ENCODE measurements at places on chromosomes 12 and 14.

DNA sequence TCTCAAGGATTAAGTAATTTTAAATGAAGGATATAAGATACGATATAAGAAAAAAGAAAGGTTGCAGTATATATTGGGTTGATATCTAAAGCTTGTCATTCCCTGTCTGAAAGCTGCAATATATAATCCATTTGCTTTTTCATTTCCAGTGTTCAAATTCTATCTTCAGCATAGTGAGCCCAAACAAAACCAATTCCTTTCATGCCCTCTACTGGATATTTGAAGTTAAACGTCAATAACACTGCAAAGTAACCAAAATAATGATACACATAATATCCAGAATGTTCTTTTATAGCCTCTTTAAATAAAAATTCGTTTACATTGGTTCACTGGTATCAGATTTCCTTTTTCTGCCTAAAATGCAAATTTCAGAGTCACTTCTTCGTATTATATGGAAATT is 64.5 kb upstream of the DAAM1 start:
- no peak for DNase-seq

DNA sequence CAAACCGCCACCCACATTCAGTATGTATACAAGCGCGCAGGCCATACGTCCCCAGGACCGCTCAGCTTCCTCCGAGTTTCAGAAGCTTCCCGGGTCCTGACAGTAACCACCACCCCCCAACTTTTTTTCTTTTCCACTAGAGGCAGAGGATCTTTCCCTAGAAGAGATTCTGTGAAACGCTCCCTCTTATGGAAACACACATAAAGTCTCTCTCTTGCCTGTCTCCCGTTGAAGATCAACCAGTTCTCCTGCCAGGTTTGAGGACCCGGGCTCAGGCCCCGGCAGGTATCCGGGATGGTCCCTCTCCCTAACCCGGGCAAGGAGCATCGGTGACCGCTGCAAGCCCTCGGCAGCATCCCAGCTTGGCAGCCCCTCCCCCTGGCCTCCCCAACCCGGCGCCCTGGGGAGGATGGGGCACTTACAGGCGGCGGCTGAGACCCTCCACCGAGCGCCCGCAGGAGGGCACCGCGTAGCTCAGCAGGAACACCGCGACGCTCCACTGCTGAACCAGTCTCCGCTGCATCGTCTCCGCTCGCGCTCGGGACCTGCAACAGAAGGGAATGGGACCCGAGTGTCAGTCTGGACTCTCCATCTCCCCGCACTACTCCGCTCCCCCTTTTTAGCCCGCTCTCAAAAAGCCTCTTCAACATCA is 3.4 kb downstream of the PTHLH start:
- DNase-seq, result no peak

DNA sequence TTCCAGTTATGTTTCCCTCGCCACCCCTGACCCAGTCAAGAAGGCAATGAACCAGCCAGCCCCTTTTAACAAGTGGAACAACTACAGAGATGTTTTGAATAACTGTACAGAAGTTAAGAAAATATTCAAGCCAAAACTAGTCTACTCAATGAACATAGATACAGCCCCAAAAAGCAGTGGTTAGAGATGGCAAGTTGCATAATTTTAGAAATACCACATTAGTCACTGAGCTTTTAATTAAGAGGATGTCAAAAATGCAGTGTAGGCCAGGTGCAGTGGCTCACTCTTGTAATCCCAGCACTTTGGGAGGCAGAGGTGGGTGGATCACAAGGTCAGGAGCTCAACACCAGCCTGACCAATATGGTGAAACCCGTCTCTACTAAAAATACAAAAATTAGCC is 27.2 kb downstream of the PROX2 start:
- no peak for DNase-seq

GRCh38 chr12:121618659-121619233 is 7.6 kb upstream of the ORAI1 start:
- DNase-seq, result no peak

GRCh38 chr12:15044471-15044870 is 71.6 kb downstream of the PDE6H start:
- no peak for DNase-seq

DNA sequence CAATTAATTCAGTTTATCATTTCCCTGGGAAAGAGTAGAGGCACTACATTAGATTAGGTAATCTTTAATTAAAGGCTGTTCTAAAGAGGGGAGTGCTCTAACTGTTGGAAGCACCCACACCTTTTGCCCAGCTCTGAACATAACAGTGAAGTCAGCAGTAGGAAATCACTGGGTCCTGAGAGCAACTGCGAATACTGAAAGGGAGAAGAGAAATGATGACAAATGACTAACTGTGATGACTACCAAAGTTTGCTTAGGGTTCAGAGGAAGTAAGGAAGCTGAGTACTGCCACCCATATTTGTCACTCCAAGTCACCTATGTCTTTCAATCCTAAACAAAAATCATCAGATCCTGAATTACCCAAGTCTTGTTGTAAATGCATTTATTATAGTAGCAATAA is 140.6 kb downstream of the EPS8 start:
- DNase-seq, result no peak

DNA sequence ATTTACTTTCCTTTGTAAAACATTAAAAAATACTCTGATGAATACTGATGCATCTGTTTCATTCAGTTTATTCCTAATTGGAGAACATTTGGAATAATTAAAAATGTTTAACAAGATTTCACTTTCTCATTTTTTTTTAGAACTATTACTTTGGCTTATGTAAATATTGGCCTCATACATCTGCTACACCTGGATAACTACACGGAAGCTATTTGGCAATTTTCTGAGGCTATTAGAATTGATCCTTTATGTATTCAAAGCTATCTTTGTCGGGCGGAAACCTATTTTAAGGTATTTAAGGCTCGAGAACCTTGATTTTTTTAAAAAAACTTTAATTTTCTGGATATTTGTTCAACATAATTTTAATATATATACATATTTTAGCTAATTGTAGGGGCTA is 196.7 kb downstream of the TTC6 start:
- no peak for DNase-seq

DNA sequence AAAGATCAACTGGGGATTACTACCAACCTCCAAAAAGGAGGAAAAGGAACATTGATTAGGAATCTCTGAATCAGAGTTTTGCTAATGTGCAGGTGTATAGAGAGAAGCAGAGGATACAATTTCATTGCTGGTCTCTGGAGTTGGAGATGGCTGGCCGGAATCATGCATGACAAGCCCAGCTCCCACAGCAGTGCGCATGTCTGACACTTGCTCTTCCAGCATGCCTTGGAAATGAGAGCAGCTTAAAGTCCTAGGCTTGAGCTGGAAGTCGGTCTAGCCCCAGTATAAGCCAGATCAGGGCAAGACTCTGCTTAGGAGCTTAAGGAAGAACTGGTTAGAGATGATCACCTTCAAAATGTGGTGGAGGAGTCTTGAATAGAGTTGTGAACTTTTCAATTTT is 742.8 kb downstream of the DIO2 start:
- DNase-seq, result no peak

DNA sequence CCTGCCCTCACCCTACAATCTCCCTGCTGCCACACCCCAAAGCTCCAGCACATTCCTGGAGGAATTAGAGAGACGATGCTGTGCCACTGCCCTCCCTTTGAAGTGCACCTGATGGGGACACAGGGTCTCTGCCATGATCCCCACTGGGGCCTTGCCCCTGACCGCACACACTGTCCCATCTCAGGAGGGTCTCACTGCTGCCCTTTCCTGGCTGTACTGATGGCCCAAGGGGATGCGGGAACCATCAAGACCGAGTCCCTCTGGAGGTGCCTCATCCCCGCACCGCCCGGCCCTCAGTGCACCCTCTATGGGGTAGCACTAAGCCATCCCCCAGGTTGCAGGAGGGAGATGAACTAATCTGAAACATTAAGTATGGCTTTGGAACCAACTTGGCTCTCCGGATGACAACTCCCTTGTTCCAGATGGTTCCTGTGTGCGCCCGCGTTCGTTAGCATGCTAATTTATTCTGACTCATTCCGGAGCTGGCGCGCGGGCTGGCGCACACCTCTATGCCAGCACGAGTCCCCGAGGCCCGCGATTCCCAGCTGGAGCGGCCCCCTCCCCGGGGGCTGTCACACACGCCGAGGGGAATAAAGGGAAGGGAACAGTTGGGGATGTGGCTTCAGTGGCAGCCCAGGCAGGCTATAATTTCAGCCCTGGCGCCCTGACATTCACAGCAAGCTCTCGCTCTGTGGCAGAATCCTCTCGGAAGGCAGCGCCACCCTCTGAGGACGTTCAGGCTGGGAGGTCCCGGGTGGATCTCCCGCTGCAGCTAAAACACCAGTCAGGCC is 34.2 kb upstream of the C14orf180 start:
- no peak for DNase-seq
